ENCODE measurements at places on chromosomes 1 and 21. TPM values are rescaled to one million over a fixed set of nuclear protein-coding genes. Genes with fewer than 3 reads are reported as not detected.

DNA sequence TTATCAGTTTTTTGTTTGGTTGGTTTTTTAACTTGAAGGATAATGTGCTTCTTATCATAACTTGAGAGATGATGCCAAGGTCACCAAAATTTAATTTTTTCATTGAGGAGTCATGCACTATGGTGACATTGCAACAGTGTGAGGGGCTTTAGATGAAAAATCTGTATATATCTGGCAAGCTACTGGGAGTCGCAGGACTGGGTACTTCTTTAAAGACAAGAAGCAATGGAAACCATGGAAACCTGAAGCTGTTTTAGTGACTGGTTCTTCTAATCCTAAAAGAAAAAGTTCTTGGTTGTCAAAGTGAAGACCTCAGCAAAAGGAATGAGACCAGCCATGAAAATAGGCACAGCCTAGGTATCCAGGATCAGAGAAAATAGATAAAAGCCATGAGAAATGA, 31.1 kb downstream of the ZC3H11B start:
- DNase-seq: no peak

GRCh38 chr1:234643111-234643849, 33.3 kb upstream of the IRF2BP2 start:
- DNase-seq: no peak

- no peak for DNase-seq
Measured at GRCh38 chr1:56538532-56538931, 40.8 kb downstream of the PLPP3 start.

Gene FAM131C
- 0.48 TPM for total RNA-seq

- DNase-seq: no peak
Measured at GRCh38 chr1:23110391-23110790, 58.3 kb downstream of the LUZP1 start.

- DNase-seq: no peak
Measured at GRCh38 chr1:228297822-228298221, 90.0 kb downstream of the OBSCN start.

GRCh38 chr1:70504821-70505193, 93.7 kb downstream of the CTH start:
- DNase-seq: no peak

Gene STUM
- total RNA-seq: 1.1 TPM

GRCh38 chr1:14321422-14321821, 277.1 kb upstream of the KAZN start:
- DNase-seq: no peak

Gene OR6N1
- not detected for total RNA-seq

Gene TEKT2
- total RNA-seq: 8.4 TPM

GRCh38 chr1:156911577-156912298, 8.7 kb upstream of the LRRC71 start:
- DNase-seq: no peak

Gene VN1R5
- total RNA-seq: not detected

DNA sequence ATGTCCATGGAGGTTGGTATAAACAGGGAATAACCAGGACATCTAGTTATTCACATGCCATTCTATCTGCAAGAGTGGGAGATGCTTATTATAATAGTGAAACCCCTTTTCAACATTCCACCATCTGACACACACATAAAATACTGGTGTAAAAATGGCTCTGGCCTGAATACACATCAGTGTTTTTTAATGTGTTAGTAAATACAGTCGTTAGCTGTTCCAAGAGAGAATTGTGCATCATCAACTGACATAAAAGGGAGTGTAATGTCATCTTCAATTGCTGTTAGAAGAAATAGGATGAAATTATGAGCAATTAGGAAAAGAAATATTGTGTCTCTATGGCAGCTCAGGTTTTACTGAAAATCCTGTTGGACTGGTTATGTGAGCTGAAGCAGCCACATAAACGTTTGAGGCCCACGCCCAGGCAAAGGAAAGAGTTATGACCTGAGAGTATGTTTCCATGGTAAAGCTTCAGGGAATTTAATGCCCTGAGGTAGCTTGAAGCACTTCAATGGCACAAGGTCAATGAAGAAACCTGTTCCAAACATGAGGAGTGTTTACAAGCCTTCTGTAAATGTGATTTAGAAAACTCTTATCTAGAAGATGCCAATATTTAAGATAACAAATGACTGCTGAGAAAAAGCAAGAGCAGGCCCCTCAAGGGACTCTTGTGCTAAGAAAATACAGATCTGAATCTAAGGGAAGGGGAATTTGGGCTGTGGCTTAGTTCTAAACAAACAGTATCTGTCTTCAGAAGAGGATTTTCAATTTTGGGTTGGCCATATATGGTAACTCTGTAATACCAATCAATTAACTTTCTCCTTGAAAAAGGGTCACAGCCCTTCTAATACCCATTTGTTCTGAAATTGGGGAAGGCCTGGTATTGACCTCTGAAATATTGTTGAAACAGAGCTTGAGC, 384.3 kb downstream of the SEC16B start:
- DNase-seq: no peak

GRCh38 chr1:154860156-154860870, 9.8 kb downstream of the KCNN3 start:
- no peak for DNase-seq

Gene CCDC30
- 6.9 TPM for total RNA-seq

Gene C1QC
- not detected for total RNA-seq

Gene SPATC1L
- total RNA-seq: 28.1 TPM

- DNase-seq: no peak
Measured at GRCh38 chr1:47536646-47537118, 98.8 kb downstream of the FOXD2 start.

DNA sequence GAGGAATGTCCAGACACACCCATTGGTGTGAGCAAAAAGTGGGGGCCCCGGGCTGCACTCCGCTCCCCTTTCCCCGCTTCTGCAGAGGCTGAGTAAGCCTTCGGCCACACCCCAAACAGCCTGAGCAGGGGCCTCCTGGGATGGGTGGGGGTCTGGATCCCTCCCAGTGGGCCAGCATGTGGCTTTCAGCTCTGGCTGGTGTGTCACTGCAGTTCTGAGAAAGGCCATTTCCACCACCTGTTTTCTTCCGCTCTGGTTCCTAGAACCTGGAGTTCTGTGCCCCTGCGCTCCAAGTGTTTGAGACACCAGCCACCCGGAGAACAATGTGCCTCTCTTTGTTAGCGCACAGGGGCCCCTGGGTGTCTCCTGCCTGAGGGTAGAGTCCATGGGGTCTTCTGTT, 30.9 kb downstream of the SLC37A1 start:
- DNase-seq: no peak

GRCh38 chr1:81398041-81398440, 402.7 kb upstream of the ADGRL2 start:
- DNase-seq: no peak

Gene VPS45
- total RNA-seq: 48.8 TPM

- DNase-seq: no peak
Measured at GRCh38 chr1:95196017-95196416, 38.0 kb upstream of the RWDD3 start.

GRCh38 chr1:27614625-27615344, 10.8 kb upstream of the AHDC1 start:
- DNase-seq: no peak

DNA sequence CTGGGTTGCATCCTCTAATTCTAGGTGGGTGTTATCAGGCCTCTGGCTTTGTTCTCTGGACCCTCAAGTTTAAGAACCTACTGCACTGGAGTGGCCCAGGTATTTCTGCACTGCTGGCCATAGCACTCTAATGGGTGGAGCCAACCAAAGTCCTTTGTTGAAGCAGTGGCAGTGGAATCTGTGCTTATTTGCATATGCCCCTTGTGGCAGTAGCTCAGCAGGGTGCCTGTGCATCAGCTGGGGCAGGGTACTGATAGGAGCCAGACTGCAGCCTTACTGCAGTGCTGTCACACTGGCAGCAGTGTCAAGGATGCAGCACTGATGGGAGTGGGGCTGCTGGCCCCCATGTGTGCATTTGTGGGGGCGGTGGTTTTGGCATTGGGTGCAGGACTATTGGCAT, 660.6 kb downstream of the LRRIQ3 start:
- no peak for DNase-seq

DNA sequence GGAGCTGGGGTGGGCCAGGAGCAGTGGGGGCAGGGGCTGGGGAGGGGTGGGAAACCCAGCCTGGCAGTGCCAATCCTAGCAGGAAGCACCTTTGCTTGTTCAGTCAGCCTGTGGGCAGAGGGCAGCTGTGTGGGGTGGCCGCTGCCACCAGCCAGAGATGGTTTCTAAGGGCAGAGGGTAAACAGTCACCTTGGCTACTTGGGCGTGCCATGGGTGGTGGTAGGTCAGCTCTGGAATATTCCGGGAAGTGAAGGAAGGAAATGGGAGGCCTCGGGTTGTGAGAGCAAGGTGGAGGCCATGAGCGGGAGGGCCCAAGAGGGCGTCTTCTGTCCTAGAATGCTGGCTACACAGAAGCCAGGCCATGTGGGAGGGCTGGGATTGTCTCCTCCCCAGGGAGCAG, 20.7 kb upstream of the WNT4 start:
- no peak for DNase-seq

Gene OSCP1
- total RNA-seq: 10.5 TPM

Gene F5
- not detected for total RNA-seq

DNA sequence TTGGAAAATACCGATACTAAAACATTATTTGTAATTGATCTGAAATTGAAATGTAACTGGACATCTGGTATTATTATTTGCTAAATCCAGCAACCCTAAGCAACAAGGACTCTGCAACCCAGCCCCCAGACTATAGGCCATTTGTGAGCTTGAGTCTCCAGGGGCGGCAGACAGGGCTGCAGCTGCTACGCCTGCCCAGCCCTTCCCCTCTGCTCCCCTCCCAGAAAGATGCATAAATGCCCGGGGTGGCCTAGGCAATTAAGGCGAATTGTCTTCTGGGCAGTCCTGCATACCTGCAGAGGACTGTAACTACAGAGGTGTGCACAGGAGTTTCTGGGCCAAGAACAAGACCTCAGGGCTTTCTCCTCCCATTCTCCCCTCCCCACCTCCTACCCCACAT, 41.2 kb upstream of the LBR start:
- DNase-seq: no peak

Gene BSND
- not detected for total RNA-seq

GRCh38 chr1:150552128-150552910, 3.1 kb downstream of the ADAMTSL4 start:
- no peak for DNase-seq

Gene PFKFB2
- 8.5 TPM for total RNA-seq

Gene TPTE
- total RNA-seq: not detected

Gene CDCA8
- 72.1 TPM for total RNA-seq

Gene SPRR1A
- not detected for total RNA-seq

Gene IVL
- not detected for total RNA-seq

GRCh38 chr1:64679177-64679576, 65.7 kb upstream of the RAVER2 start:
- no peak for DNase-seq

- DNase-seq: no peak
Measured at GRCh38 chr21:42239973-42240372, 21.0 kb downstream of the ABCG1 start.

DNA sequence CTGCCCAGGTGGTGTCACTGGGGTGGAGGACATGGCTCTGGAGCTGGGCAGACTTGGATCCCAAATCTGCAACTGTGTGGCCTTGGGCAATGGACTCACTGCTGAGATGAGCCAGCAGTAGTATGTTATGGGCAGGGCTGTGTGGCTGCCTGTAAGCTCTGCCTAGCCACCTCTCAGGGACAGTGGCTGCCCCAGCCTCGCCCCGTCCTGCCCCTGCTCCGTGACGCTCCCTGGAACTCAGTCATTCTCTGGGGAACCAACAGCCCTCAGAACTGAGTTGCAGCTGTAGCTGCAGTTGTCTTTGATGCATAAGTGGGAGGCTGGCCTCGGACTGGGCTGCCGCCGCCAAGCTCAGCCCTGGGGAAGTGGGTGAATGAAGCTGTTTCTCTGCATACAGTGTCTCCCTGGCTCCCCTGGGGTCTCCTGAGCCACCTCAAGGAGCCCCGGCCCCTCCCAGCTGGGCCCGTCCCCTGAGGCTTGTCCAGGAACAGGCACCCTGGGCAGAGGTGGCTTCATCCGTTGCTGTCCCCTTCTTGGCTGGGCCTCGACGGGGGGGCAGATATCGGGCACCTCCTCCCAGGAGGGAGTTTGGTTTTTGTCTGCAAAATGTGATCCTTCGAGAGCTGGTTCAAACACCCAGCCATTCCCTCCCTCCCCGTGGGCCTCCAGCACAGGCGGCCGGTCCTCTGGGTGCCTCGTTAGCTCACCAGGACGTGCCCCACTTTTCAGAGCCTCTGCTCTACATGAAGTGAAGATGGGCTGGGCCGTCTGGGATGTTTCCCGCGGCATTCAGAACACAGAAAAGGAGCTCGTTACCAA, 26.2 kb upstream of the PLCH2 start:
- DNase-seq: no peak

- no peak for DNase-seq
Measured at GRCh38 chr1:27603309-27603680, 649 bp downstream of the AHDC1 start.

GRCh38 chr1:27604579-27605299, 795 bp upstream of the AHDC1 start:
- DNase-seq: no peak

GRCh38 chr21:30271156-30271555, 11.6 kb downstream of the KRTAP24-1 start:
- DNase-seq: no peak

Gene MPL
- total RNA-seq: not detected

Gene E2F2
- total RNA-seq: 23.5 TPM

DNA sequence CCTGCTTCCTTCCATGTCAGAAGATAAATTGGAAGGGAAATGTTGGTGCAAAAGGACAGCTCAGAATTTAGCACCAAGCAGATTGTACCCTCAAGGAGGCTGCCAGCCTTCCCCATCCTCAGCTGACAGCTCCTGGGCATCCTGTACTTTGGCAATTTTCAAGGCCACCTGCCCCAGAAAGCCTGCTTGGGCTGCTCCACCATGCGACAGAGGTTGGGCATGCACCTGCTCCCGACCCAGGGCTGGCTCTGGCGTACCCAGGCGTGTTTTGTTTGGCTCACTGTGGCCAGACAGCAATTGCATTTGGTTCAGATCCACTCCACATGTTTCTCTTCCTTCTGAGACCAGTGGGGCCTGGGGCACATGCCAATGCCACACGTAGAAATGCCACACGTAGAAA, 547.8 kb downstream of the NPHP4 start:
- DNase-seq: no peak

GRCh38 chr1:203158960-203159665, 16.5 kb downstream of the MYBPH start:
- DNase-seq: no peak

Gene RUNX3
- total RNA-seq: 0.16 TPM

DNA sequence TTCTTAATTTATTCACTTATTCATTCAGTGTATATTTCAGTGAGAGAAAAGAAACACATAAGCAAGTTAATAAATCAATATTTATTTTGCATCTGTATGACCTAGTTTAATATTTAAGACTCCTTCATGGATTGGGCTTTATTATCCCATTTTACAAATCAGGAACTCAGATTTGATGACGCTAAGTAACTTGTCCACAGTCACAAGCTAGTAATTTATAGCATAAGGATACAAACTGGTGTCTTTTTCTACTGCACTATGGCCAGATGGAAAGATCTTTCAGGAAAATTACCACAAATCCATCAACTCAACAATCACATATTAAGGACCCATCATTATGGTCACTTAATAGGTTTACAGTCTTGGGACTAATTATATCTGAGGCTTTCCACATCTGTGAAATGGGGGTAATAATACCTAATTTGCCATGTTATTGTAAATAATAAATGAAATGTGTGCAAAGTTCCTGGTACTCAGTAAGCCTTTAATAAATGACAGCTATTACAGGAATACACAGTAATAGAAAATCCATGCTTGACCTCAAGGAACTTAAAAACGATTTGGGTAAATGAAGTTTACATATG, 13.3 kb downstream of the CDKN2C start:
- no peak for DNase-seq

Gene CTSS
- 0.16 TPM for total RNA-seq

Gene ZNF691
- 19.1 TPM for total RNA-seq

- no peak for DNase-seq
Measured at GRCh38 chr21:37208741-37209225, 58.4 kb downstream of the VPS26C start.

Gene KCNJ9
- 0.11 TPM for total RNA-seq
